Uterus (tissue), 4 donors: ENCODE measurements at places on chromosomes 1 and 21. TPM values are rescaled to one million over a fixed set of nuclear protein-coding genes. Genes with fewer than 3 reads are reported as not detected.
A peak's percentile ranks its signal among the peaks of the same experiment; 100 is the strongest.

DNA sequence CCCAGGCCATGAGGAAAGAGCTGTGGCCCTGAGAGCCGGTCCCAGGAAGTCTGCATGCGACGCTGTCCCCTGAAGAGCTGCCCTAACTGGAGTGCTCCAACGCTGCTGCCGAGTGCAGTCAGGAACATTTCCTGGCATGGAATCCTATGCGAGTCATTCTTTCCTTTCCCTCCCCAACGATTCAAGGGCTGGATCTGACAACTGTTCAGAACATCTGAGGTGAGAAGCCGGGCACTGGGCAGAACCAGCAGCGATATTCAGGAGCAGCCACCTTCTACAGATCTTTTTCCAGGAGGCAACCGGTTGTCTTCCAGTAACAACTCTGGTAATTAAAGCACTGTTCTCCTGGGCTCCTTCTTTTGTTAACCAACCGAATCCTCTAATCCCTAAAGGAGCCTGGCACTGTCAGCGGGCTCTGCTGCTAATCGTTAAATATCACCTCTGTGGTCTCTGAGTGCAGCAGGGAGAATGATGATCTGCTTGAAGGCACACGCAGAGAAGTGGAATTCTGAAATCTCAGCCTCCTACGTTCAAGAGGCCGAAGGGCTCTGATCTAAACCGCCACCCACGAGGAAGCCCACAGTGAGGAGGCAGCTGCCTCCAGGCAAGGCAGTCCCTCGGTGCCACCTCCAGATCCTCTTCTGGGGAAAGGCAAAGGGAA is 55.8 kb downstream of the SLC45A1 start:
- DNase-seq = peak; percentile 74

Gene NFIA
- total RNA-seq = 55.6 TPM

GRCh38 chr1:159921700-159922504 is 3.4 kb downstream of the TAGLN2 start:
- DNase-seq = no peak

DNA sequence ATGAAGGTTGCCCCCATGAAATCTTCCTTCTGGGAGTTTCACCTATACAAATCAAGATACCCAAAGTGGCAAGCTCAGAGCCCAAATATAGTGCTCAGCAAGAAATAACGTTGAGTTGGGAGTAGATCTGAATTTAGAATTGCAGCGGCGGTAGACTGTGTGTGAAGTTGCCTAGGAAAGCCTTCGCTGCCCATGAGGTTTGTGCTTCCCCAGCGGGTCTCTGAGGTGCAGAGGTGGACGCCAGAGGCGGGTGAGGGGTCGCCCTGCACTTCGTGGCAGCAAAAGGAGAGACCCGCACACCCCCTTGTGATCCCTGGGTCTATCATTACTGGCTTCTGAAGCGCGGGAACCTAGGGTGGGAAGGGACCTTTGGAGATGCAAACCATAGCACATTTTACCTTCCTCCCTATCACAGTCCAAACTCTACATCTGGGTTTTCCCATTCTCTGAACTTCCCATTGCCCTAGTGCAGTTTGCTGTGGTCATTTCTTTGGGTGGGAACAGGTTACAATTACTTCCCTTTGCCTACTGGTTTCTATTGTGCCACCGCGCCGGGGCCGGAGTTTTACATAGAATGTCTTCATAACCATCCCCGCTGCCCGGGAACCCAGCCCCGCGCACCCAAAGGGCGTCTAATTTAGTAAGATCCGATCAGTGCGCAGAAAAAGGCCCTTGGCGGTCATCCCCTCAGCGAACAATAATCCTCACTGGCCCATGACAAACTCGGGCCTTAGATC is 5.2 kb downstream of the TBX15 start:
- no peak for DNase-seq

Gene TNNI3K
- total RNA-seq = 1.5 TPM

Gene SMG7
- total RNA-seq = 63.1 TPM

GRCh38 chr21:38944903-38945302 is 139.2 kb downstream of the ETS2 start:
- no peak for DNase-seq

- DNase-seq = no peak
These were observed 26.2 kb downstream of the MAGI3 start for GRCh38 chr1:113416496-113416895.

- DNase-seq = no peak
These were observed 5.5 kb downstream of the SMPDL3B start for GRCh38 chr1:27940297-27940696.

Gene ADARB1
- total RNA-seq = 27.1 TPM

Gene ETV3L
- total RNA-seq = not detected

Gene SAMSN1
- total RNA-seq = 2.0 TPM

Gene GPR89A
- 39.1 TPM for total RNA-seq

Gene CD1D
- total RNA-seq = 3.4 TPM

- peak; percentile 32 for DNase-seq
These were observed 2.3 kb upstream of the RUNX1 start for GRCh38 chr21:35051287-35051818.
